ENCODE measurements at places on chromosomes 5 and 9. TPM values are rescaled to one million over a fixed set of nuclear protein-coding genes. Genes with fewer than 3 reads are reported as not detected.

PKD2L2 gene
- total RNA-seq: 0.26 TPM

RFX3 gene
- 2.8 TPM for total RNA-seq

DNA sequence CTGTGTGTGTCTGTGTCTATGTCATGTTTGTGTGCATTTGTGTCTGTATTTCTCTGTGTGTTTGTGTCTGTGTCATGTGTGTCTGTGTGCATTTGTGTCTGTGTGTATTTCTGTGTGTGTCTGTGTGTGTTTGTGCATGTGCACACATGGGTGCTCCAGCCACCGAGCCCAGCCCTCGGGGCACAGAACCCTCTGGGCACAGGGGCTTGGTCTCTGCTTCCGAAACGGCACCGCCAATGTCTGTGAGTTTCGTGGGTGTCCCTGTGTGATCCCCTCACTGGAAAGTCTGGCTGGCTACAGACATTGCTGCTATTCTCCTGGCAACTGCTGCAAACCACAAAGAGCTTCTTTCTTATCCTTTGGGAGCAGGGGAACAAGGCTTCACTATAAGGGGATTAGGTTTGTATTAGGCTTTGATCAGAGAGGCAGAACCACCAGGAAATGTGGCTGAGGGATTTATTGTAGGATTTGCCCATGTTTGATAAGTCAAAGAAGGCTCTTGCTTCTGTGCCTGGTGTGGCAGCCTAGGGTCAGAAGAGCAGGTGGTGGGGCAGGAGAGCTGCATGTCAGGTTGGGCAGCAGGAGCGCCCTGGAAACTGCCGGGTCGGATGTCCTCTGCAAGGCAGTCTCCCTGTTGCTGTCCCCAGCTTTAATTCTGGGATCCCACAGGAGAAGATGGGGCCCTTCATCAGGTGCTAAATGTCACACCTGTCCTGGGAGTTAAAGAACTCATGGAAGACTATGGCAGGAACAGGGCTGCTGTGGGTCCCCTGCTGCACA, 39.6 kb upstream of the FCN1 start:
- no peak for DNase-seq

- DNase-seq: no peak
These were observed 66.2 kb downstream of the PSD2 start for GRCh38 chr5:139861889-139862207.

- DNase-seq: peak; percentile 99
These were observed 186.0 kb downstream of the GOLPH3 start for GRCh38 chr5:31987985-31988710.

GRCh38 chr5:140840978-140841962, at the start of gene PCDHA8:
Gene PCDHA8, plus strand, starts transcription at chr5:140841187. Its CDS starts 135 bp downstream, at chr5:140841322.
- no peak for DNase-seq

- no peak for DNase-seq
These were observed 6.9 kb downstream of the CETN3 start for GRCh38 chr5:90402521-90403255.

- DNase-seq: peak; percentile 74
These were observed 727.1 kb upstream of the GRAMD2B start for GRCh38 chr5:125695996-125696655.

DNA sequence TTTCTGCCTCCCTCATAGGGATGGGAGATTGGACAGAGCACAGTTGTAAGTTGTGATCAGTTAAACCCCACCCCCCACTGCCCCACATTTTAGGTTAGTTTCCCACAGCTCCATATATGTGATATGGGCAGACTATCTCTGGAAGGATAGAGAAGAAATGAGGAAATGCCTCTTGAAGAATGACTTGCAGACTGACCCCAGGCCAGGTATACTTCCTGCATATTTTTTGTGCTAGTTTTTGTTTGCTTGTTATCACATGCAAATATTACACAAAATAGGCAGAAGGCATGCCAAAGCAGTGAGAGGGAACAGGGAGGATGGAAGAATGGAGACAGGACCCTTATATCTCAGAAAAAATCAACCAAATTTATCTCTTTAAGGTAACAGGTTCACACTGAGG, 10.1 kb upstream of the GLRX start:
- no peak for DNase-seq

DNA sequence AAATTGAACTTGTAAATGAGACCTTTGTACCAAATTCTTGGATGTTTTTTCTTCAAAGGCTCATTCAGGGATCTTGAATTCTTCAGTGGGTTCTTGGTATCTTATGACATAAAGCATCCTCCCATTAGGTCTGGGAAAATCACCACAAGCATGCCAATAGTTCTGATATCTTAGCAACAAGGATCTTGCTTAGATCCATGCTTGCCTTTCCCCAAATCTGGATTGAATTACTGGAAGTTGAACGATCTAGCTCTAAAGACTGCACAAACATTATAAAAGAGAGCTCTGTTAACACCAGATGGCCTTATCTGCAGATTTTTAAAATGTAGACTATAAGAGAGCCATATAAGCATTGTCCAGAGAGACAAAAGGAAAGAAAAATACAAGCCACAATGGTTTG, 266.3 kb downstream of the RAB3C start:
- peak; percentile 2 for DNase-seq

GRCh38 chr5:139458580-139459407, 3.7 kb downstream of the ECSCR start:
- peak; percentile 89 for DNase-seq

- peak; percentile 65 for DNase-seq
These were observed 24.0 kb downstream of the CHD1 start for GRCh38 chr5:98904780-98905179.

DNA sequence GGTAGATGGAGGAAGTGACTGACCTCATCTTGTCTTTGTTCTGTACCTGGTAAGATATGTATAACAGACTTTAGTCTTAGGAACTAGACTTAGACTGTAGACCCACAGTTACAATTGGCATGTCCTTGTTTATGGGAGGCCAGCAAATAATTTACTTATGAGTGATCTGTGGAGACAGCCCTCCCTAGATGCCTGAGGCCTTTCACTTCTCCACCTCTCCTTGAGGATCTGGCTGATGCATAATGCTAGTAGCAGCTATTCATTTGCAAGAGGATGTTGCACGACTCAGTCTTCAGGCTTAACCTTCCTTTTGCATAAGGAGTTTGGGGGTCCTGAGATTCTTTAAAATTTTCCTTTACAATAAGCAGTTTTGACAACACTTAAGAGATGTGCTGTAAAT, 100.7 kb downstream of the YTHDC2 start:
- no peak for DNase-seq

- DNase-seq: peak; percentile 60
These were observed 1.2 kb downstream of the SURF4 start for GRCh38 chr9:133374612-133375115.

- DNase-seq: no peak
These were observed 64.1 kb upstream of the TYRP1 start for GRCh38 chr9:12629067-12629466.

DNA sequence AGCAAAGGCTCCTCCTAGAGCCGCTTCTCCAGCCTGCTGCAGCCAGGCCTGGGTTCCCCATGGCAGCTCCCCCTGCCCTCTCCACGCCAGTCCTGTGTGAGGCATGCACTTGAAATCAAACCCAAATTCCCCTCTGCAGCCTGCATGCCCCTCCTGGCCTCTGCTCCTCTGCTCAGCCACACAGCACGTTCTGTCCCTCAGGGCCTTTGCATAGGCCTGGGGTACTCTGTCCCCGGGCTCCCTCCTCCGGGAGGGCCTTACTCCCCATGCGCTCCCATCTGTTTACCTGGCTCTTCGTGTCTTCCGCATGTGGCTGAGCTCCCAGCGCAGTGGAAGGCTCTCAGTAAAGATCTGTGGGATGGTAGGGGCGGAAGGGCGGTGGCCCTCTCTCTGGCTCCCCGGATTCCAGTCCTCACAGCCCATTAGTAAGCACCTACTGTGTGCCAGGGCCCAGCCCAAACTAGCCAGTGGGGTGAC, 203.5 kb upstream of the IER5L start:
- no peak for DNase-seq

IFNA13 gene
- total RNA-seq: not detected

NFIB gene
- 36.3 TPM for total RNA-seq

STC2 gene
- total RNA-seq: 110 TPM

ASPN gene
- 10.4 TPM for total RNA-seq

- no peak for DNase-seq
These were observed 12.2 kb downstream of the SLC31A2 start for GRCh38 chr9:113163001-113163400.

ACOT12 gene
- total RNA-seq: 2.0 TPM

DNA sequence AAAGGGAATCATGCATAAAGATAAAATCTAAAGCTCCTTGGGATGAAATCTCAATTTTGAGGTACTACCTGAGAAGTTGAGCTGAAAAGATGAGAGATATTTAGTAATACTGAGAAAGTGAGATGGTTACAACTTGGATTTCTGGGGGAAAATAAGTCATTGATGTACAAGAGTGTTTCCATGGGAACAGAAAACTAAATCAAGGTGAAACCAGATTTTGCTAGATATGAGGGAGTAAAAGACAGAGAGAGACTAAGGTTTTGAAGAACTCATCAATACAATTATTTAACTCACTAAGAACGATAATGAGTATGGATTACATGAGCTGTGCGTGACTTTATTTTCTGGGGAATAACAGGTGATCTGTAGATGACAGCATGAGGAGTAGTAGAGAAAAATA, 10.2 kb upstream of the ST8SIA4 start:
- DNase-seq: no peak

GRM6 gene
- not detected for total RNA-seq

GRCh38 chr5:81854485-81854884, 103.6 kb upstream of the SSBP2 start:
- no peak for DNase-seq

DNA sequence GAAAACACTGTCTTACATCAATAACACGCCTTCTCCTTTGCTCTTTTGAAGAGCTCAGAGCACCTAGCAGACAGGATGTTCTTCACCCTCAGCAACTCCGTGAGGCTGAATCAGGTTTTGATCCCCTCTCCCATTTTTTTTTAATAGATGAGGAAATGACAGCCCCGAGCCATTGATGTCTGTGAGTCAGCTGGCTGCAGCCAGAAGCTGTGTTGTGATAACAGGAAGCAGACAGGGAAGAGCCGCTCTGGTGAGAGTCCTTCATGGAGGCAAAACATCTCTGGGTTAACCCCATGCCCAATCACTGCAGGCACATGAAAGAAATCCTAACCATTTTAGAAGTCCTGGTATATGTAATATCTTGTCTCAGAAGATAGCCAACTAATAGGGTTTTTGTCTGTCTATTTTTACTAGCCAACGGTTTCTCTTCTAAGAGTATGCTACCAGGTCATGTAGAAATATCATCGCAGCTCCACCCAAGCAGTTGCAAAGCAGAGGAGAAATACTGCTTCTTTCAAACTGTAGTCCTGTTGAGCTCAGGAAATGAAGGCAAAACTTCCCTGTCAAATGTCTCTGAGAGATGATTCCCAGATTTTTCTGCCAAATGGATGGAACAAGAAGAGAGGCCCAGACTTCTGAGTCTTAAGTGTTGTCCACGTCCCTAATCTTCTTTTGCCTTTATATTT, 568.9 kb downstream of the CCDC171 start:
- DNase-seq: peak; percentile 70
